ENCODE measurements at places on chromosomes 3 and 15.

DNA sequence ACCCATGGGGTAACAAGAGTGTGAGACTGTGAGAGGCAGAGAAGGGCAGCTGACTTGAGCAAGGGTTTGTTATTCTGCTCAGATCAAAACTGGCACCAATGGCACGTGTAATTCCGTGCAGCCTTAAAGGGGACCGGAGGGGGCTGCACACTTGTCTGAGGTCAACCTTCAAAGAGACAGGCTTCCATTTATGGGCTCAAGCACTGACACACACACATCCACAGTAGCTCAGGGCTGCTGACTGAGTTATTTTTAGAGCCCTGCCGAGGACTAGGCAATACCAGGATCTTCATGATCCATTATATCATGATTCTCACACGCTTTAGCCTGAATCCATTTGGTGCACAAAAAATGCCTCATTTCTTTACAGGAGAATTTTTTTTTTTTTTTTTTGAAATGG, 20.6 kb upstream of the SPTBN5 start:
- no peak for DNase-seq
- H3K36me3 ChIP-seq, result peaks cover 21% of the 10 kb centered on the region
- H3K4me1 ChIP-seq, result no peaks in the 10 kb centered on the region
- no peak overlapping the region for H3K4me3 ChIP-seq

DNA sequence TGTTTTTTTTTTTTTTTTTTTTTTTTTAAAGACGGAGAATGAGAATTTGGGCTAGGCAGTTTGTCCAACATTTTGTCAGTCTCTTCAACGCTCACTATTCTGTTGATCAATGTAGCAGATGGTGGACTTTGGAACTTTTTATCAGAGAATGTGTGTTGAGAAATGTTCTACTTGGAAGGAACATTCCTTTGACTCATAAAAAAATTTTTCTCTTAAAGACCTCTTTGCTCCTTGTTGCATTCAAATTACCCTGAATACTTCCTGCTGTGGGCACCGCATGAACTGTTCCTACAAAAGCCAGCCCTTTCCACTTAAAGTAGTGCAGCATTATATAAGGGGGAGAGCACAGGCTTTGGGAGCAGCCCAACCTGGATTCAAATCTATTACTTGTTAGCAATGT, 182.9 kb downstream of the AKAP13 start:
- no peaks in the 10 kb centered on the region for H3K4me1 ChIP-seq
- H3K27me3 ChIP-seq, result no peaks in the 10 kb centered on the region
- DNase-seq, result no peak
- H3K27ac ChIP-seq, result no peak overlapping the region
- no peaks in the 10 kb centered on the region for H3K36me3 ChIP-seq

- H3K36me3 ChIP-seq, result no peaks in the 10 kb centered on the region
- peaks cover 5% of the 10 kb centered on the region for H3K4me1 ChIP-seq
- no peaks in the 10 kb centered on the region for H3K27me3 ChIP-seq
- no peak overlapping the region for H3K27ac ChIP-seq
- no peak overlapping the region for H3K4me3 ChIP-seq
These were observed 78.5 kb downstream of the CHCHD6 start for GRCh38 chr3:126782536-126782935.

GRCh38 chr3:197593046-197593380, 37.2 kb upstream of the BDH1 start:
- no peaks in the 10 kb centered on the region for H3K27me3 ChIP-seq
- no peak overlapping the region for H3K4me3 ChIP-seq
- DNase-seq, result no peak
- H3K27ac ChIP-seq, result no peak overlapping the region
- no peaks in the 10 kb centered on the region for H3K4me1 ChIP-seq

DNA sequence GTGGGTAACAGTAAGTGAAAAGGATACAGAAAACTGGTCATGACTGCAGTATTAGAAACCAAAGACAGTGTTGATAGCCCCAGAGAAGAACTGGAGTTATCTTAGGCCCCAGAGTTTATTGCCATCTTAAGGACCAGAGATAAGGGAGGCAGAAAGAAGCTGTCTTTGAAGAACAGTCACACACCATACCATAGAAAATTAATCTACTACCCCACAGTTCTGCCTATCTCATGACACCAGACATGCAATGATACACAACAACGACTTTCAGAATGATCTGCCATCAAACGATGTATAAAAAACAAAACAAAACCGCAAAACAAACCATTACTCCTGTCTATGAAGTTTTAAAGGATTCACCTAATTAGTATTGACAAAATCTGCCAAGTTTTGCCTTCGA, 9.6 kb downstream of the CPOX start:
- no peaks in the 10 kb centered on the region for H3K4me1 ChIP-seq
- DNase-seq, result no peak
- no peak overlapping the region for H3K4me3 ChIP-seq
- peaks cover 10% of the 10 kb centered on the region for H3K36me3 ChIP-seq
- no peaks in the 10 kb centered on the region for H3K27me3 ChIP-seq

DNA sequence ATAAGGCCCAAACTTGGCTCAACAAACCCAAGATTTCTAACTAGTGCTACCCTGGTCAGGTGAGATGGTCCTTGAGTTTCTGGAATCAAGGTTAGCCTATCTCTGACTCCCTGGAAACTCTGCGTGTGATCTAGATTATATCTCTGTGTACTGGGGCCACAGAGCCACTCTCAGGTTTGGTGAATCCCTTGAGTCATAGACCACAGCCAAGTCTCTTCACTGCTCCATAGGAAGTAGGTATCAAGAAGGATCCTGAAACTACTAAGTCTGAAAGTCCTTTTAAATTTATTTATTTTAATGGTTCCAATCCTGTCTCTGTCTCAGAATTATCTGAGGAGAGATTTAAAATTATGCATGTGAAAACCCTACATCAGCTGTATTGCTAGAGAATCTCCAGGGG, 99.1 kb downstream of the TUSC7 start:
- no peak for DNase-seq
- no peaks in the 10 kb centered on the region for H3K27me3 ChIP-seq
- no peak overlapping the region for H3K27ac ChIP-seq
- H3K4me3 ChIP-seq, result no peak overlapping the region

- no peak overlapping the region for H3K27ac ChIP-seq
- 0 out of 2 replicates have a peak, but pooled peaks cover 1% of the 10 kb centered on the region for H3K4me1 ChIP-seq
- no peak overlapping the region for H3K4me3 ChIP-seq
- H3K27me3 ChIP-seq, result no peaks in the 10 kb centered on the region
- DNase-seq, result no peak
These were observed 173.0 kb downstream of the STT3B start for GRCh38 chr3:31705736-31706135.

GRCh38 chr15:84656972-84657371, 1.0 kb downstream of the NMB start:
- peaks cover 2% of the 10 kb centered on the region for H3K36me3 ChIP-seq
- no peak for DNase-seq
- H3K4me3 ChIP-seq, result no peak overlapping the region
- no peak overlapping the region for H3K27ac ChIP-seq
- H3K4me1 ChIP-seq, result no peaks in the 10 kb centered on the region

- H3K4me1 ChIP-seq, result no peaks in the 10 kb centered on the region
- H3K36me3 ChIP-seq, result no peaks in the 10 kb centered on the region
- DNase-seq, result no peak
- H3K27ac ChIP-seq, result no peak overlapping the region
- H3K27me3 ChIP-seq, result no peaks in the 10 kb centered on the region
- peak overlapping the region; percentile 89 for H3K4me3 ChIP-seq
These were observed 1.3 kb downstream of the PIK3CA start for GRCh38 chr3:179149406-179149867.

DNA sequence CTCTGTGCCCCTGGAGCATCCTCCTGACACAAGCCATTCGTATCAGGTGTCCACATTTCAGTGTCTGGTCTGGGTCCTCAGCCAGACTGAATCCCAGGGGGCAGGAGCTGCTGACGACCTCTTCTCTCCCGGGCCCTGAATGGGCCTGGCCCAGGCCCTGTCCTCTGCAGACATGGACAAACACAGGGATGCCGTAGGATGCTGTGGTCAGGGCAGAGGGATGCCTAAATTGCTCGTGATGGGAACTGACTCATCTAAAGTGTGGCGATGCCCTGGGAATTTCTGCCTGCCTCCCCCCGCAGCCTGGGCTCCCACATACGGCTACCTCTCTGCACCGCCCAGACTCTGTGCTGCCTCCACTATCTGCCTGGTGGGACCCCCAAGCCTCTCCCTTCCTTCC, 58.5 kb upstream of the CTSH start:
- no peak overlapping the region for H3K4me3 ChIP-seq
- no peaks in the 10 kb centered on the region for H3K27me3 ChIP-seq
- peaks cover 6% of the 10 kb centered on the region for H3K4me1 ChIP-seq
- H3K27ac ChIP-seq, result no peak overlapping the region

DNA sequence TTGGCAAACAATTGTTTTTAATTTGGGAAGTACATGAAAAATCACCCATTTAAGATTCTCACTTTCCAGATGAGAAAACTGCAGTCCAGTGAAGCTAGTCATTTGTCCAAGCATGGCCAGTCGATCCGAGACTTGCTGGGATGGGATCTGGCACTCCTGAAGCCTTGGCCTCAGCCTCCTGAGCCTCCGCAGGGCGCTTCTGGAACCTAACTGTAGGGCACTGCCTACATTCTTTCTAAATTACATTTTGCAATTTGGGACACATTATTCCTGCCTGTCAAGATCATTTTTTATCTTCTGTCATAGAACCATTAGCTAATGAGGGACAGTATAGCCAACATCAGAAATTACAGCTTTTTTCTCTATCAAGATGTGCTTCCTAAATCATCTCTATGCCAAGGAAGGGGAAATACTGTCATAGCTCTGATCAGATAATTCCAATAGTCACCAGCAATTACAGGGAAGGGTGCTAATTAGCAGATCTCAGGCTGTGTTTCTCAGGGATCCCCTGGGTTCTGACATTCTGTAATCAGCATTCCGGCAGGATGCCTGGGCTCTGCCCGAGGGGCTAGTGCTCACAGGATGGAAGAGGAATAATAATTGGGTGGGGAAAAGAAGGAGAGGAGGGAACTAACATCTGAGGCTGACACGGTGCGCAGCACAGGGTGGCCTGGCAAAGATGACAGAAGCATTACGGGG, 28.3 kb downstream of the ANAPC13 start:
- no peak overlapping the region for H3K27ac ChIP-seq
- H3K36me3 ChIP-seq, result no peaks in the 10 kb centered on the region
- no peak overlapping the region for H3K4me3 ChIP-seq
- no peaks in the 10 kb centered on the region for H3K27me3 ChIP-seq

DNA sequence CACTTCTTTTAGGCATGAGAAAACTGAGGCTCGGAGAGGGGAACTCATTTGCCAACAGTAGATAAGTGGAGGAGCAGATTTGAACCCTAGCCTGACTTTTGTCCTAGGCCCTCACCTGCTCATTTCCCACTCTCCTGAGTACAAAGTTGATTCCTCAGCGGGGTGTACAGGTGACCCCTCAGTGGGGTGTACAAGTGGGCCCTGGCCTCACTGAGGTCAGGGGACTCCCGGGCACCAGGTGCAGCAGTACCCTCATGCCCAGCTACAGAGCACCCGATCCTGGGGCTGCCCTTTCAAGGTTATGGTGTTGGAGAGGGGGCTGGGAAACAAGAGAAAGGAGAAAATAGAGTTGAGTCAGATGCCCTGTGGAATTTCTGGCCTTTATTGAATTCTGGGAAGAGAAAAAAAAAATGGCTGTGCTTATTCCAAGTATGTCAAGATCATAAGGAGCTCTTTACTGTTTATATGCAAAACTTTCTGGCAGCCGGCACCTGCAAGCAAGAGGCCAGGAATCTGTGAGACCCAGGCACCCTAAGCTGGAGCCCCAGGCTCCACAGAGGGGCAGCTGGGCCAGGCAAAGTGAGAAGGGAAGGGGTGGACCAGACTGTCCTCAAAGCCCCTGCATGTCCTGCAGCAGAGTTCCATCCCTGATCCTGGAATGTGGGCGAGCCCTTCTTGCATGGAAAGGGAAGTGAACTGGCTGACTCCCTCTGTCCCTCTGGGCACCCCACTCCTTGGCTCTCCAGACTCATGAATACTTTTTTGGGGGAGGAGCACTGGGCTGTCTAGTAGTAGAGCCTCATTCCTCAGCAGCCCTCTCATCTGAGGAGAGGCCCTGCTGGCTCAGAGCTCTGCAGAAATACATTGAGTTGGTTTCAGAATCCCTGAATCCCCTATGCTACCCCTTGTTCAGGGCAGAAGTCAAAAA, 43.1 kb downstream of the AMOTL2 start:
- no peak overlapping the region for H3K27ac ChIP-seq
- peaks cover 17% of the 10 kb centered on the region for H3K4me1 ChIP-seq
- no peaks in the 10 kb centered on the region for H3K36me3 ChIP-seq
- H3K27me3 ChIP-seq, result no peaks in the 10 kb centered on the region
- H3K4me3 ChIP-seq, result no peak overlapping the region

DNA sequence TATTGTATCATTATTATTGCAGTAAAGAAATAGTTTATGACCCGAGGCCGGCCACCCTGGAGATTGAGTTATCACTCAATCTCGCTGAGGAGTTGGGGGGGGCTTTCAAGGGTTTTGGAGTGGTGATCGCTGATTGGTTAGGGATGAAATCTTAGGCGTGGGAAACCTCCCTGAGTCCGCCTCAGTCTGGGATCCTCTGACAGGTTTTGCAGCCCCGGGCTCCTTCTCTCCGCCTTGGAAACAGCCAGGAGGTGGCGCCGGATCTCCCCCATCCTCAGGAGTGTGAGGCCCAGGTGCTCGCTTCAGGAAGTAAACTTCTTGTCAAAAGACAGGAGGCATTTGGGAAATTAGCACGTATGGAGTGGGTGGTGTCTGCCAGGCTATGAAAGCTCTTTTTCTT, 41.1 kb upstream of the SEC61A1 start:
- H3K4me3 ChIP-seq, result no peak overlapping the region
- no peaks in the 10 kb centered on the region for H3K27me3 ChIP-seq
- peak; percentile 66 for DNase-seq
- H3K4me1 ChIP-seq, result peaks cover 3% of the 10 kb centered on the region
- H3K36me3 ChIP-seq, result no peaks in the 10 kb centered on the region
- H3K27ac ChIP-seq, result no peak overlapping the region

DNA sequence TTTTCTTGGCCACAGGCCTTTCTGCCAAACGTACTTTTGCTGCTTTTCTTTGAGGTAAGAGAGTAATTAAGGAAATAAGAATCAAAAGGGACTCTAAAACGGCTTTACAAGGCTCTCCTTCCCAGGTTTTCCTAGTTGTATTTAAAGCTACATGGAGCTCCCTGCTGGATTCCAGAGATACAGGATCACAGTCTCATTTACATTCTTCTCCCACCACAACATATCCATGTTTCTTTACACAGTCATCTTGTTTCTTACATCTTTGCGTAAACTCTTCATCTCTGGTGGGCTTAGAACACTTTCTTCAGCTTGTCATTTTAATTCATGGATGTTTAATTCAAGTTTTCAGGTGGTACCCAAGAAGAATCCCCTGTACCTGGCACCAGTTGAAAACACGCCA, 117.6 kb upstream of the BFSP2 start:
- peaks cover 4% of the 10 kb centered on the region for H3K4me1 ChIP-seq
- H3K4me3 ChIP-seq, result no peak overlapping the region
- no peaks in the 10 kb centered on the region for H3K27me3 ChIP-seq
- H3K27ac ChIP-seq, result no peak overlapping the region
